MG63 (cell line): ENCODE measurements at places on chromosomes 2 and 18.
A peak's percentile ranks its signal among the peaks of the same experiment; 100 is the strongest.

GRCh38 chr2:61632276-61633169 is 94.4 kb upstream of the XPO1 start:
- DNase-seq, result no peak

GRCh38 chr2:95303191-95303919 is 6.2 kb downstream of the KCNIP3 start:
- no peak for DNase-seq

- DNase-seq, result no peak
Observed at GRCh38 chr18:58970943-58971790, 106.5 kb downstream of the ZNF532 start.

- DNase-seq, result no peak
Observed at GRCh38 chr18:74796841-74797576, 199.3 kb downstream of the ZNF407 start.

DNA sequence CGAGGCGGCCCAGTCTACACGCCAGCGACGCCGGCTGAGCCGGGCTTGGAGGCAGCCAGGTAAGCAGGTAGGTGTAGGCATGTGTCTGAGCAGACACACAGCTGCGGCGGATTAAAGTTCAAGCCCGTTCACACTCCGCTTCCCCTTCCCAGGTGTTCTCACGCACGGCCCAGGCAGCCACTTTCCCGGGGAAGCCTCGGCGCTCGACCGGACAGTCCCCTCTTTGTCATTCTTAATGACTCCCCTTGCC is 367 bp downstream of the TGFA start:
- no peak for DNase-seq

DNA sequence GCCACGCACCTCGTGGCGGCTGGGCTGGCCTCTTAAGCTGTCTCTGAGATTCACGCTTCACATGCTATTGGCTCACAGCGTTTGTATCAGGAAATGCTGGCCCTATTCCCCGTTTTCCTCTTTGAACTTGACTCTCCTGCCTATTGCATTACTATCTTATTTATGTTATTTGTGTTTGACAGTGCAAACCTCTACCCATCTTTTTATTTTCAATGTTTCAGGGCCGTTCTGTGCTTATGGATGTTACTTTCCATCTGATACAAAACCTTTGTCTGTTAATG is 149.9 kb upstream of the TWIST2 start:
- DNase-seq, result no peak

GRCh38 chr2:36710858-36711515 is 14.5 kb downstream of the VIT start:
- DNase-seq, result no peak

DNA sequence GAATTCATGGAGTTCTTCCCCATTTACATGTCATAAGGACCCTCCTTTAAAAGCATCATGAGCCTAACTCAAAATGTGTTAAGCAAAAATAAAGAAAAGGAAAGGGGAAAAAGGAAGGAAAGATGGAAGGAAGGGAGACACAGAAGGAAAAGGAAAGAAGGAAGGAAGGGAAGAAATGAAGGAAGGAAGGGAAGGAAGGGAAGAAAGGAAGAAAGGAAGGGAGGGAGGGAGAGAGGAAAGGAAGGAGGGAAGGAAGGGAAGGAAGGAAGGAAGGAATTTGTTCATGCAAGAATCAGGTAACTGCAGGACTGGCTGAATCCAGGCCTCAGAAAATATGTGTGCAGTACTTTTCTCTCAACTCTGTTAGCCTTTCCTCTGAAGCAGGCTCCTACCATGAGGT is 32.0 kb downstream of the KIAA2012 start:
- DNase-seq, result no peak

- no peak for DNase-seq
Observed at GRCh38 chr2:194054313-194054712, 1602.7 kb upstream of the SLC39A10 start.

- DNase-seq, result peak; percentile 53
Observed at GRCh38 chr2:98935777-98936352, at the start of gene CRACDL. TSS of gene CRACDL (minus strand) at chr2:98936225. CDS start at chr2:98846800, 89,425 bp downstream.

- no peak for DNase-seq
Observed at GRCh38 chr2:163703386-163703785, 32.4 kb downstream of the FIGN start.

GRCh38 chr2:10733566-10733925 is 12.1 kb downstream of the ATP6V1C2 start:
- DNase-seq, result no peak

DNA sequence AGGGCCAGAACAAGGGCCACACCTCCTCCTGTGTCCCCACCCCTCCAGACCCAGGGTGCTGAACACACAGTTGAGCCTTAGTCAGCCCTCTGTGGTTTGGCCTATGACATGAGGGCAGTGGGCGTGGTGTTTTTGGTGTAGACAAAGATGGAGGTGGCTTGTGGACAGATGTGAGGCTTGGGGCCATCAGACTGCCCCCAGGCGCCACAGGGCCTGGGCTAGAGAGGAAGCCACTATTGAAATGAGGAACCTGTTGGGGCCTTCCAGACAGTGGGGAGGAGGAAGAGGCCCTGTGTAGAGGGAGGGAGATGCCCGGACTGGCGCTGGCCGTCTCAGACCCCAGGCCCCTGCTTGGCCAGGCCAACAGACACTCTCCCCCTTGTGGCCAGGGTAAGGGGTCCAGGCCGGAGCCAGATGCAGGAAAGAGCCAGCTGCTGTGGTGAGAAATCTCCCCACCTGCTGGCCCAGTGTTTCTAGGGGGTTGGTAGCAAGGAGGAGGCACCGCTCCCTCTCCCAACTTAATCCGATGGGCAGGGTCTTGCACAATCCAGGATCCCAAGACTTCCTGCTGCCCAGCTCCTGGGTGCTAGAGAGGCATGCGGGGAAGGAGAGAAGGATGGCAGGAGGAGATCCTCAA is 53.8 kb downstream of the SMAD7 start:
- DNase-seq, result peak; percentile 39

GRCh38 chr18:328928-329327 is 61.1 kb upstream of the THOC1 start:
- no peak for DNase-seq

- DNase-seq, result no peak
Observed at GRCh38 chr2:207107551-207107950, 58.2 kb downstream of the KLF7 start.

DNA sequence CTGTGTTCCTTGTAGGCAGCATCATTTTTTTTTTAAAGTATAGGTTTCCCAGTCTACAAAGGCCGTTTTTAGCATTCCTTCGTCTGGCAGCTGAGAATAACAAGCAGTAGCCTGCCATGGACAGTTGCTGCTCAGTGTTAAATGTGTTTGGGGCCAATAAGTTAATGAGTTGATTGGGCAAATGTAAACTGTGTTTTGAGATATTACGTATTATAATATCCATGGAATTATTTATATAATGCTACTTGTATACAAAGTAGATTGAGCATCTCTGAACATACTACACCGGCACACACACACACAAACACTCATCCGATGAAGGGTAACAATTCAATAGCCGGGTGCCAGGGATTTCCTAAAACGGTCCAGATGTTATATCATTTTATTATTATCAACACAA is 97.2 kb downstream of the IRS1 start:
- DNase-seq, result no peak

GRCh38 chr18:80147037-80147417 is 38.0 kb downstream of the ADNP2 start:
- no peak for DNase-seq

DNA sequence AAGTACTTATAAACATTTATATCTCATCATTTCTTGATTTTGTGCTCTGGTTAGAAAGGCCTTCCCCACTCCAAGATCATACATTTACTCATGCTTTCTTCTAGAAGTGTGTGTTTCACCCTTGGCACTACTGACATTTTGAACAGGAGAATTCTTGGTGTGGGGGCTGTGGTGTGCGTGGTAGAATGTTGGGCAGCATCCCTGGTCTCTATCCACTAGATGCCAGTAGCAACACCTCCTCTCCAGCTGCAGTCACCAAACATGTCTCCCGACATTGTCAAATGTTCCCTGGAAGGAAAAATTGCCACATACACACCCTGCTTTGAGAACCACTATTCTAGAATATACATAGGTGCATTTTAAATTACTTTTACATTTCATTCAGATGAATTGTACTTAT is 8.7 kb upstream of the TGIF1 start:
- peak; percentile 9 for DNase-seq

GRCh38 chr2:144198116-144198515 is 321.8 kb downstream of the ZEB2 start:
- DNase-seq, result no peak

DNA sequence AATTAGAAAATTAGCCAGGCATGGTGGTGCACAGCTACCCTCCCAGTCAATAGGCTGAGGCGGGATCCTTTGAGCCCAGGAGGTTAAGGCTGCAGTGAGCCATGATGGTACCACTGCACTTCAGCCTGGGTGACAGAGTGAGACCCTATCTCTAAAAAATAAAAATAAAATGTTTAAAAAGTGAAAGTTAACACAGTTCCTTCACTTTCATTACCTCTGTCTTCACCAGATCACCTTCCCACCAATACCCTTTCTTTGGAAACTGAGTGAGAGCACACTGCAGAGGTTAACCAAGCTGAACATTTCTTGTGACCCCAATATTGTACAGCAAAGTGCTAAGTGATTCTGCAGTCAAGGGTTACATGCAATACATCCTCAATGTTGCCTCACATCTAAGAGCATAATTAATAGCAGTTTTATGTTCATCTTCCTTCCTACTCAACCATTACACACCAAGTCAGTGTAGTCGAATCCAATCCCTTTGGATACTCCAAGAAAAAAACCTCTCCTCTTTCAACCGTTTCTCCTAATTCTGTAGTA is 1.7 kb downstream of the L3MBTL4 start:
- DNase-seq, result no peak

GRCh38 chr2:171551836-171552235 is 29.6 kb downstream of the CYBRD1 start:
- DNase-seq, result no peak

- no peak for DNase-seq
Observed at GRCh38 chr2:233303252-233303651, 4.4 kb upstream of the SAG start.

GRCh38 chr2:236793023-236794011 is 223.7 kb downstream of the ACKR3 start:
- DNase-seq, result no peak
